ENCODE measurements at places on chromosomes 11 and 22.

DNA sequence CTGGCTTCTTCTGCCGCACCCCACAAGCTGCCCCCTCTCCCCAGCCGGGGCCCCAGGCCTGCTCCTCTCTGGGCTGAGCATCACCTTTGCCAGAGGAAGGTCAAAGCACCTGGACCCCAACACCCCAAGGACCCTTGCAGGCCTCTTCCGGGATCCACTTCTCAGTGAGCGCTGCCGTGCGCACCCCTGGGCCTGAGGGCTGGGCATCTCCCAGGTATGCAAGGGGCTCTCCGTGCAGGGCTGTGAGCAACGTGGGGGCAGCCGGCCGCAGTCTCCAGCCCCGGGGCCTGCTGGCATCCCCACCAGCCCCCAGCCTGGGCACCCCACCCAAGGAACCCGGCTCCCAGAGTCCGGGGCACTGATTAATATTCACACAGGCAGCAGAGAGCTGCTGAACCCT, 64.0 kb downstream of the BRD1 start:
- no peak for DNase-seq

GRCh38 chr22:30183861-30184278, 62.7 kb downstream of the LIF start:
- DNase-seq: no peak

DNA sequence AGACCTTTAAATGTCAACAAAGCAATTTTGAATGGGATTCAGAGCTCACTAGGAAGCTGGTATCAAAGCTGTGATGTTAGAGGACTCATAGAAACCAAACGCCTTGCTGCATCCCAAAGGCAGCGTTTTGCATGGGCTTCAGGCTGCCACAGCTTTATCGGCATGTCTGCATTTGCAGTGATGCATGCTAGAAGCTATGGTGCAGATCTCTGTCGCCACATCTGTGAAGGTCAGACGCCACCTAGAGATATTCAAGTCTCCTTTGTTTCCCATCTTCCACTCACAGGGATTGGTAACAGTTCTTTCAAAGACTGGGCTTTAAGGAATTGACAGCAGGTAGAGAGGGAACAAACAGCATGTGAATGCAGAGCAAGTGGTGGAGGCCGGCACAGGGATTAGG, 47.8 kb downstream of the NTM start:
- no peak for DNase-seq

DNA sequence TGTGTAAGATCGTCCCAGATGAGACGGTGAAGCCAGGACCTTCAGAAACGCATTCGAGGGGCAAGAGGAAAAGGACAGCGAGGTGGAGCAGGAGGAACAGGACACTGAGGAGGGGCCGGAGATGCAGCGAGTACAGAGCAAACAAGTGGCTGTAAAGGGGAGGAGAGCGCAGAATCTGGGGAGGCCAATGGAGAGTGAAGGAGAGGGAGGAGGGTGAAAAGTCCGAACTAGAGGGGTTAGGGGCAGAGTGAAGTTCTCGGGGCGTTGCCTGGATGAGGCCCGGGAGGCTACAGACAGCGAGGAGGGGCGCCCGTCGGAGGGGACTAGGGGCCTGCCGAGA, 8.8 kb upstream of the PPIL2 start:
- no peak for DNase-seq

GRCh38 chr22:17172029-17172833, 13.2 kb upstream of the HDHD5 start:
- DNase-seq: no peak

- DNase-seq: no peak
Observed at GRCh38 chr11:47359586-47359985, 7.1 kb upstream of the MYBPC3 start.

- no peak for DNase-seq
Observed at GRCh38 chr11:74672956-74673692, 58.1 kb downstream of the CHRDL2 start.

DNA sequence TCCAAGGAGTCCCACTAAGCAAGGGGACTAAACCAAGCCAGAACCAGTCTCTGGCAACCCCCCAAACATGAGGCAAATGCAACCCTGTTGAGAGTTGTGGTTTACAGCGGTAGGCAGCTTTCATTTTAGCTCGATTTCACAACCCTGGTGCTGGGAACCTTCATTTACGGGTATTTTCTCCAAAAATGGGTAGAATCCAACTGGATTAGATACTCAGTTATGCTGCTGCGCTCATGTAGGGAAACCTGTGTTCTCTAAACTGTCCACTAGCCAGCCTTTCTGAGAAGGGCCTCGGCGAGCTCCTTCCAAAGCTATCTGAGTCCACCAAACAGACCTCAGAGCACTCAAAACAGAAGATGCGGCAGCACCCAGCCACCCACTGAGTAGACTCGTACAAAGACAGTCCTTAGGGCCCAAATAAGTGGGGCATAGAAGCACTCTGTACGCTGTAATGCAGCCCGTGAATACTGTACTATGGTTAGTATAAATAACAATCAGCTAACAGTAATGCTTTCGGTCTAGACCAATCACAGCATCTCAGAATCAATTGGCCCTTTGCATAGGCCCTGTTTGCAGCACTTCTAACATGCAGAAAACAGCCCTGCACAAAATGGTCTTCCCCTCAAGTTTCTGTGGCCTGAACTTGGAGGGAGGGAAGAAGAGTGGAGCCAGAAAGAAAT, 104.7 kb downstream of the ETS1 start:
- no peak for DNase-seq

- no peak for DNase-seq
Observed at GRCh38 chr11:67410984-67411784, 4.3 kb upstream of the CARNS1 start.

DNA sequence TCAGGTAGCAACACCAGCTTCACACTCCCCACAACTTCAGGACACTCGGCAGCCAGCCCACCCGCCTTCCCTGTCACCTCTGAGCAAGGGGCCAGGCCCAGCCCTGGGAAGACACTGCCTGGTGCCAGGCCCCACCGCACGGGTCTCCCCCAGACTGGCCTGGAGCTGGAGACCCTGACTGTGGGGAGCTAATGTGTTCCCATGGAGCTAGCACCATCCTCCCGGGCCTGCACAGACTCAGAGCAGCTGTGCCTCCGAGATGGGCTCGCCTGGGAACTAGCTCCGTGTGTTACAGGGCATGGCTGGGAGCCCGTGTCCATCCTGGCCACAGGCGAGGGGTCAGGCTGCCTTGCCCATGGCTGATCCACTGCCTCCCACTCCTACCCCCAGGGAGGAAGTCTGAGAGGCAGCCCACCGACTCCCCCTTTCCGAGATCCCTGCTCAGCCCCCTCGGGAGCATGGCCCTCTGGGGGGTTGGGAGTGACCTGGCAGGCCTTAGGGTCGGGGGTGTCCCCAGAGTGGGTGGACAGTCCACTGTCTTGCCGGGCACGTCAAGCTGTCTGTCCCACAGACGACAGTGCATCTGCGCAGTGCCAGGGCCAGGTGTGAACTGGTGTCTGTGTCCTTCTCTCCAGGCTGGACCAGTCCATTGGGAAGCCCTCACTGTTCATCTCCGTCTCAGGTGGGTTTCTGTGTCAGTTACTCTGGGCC, 76.7 kb upstream of the KCNQ1OT1 start:
- no peak for DNase-seq

DNA sequence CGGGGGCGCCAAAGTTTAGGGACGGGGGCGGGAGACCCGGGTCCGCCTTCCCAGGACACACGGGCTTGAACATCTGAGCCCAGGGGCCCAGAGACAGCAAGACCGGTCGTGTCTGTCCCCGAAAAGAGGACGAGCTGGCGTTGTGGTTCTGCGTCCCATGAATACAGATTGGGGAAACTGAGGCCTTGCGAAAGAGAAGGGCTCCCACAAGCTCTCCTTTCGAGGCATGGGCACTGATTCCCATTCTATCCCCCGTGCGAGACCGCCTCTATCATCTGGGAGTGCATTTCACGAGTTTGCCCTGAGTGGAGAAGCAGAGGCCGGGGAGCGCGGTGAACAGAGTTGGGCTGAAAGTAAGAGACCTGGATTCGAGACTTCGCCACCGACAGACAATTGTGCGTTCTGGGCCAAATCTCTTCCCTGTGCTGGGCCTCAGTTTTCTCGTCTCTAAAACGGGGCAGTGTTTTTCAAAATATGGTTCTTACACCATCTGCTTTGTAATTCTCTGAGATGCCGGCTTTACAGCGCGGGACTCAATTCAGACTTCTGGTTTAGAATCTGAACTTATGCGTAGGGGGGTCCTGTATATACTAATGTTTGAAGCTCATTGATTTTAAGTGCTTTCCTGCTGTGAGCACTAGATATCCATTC, 471 bp downstream of the RNF185 start:
- no peak for DNase-seq

Measured in stimulated activated CD8-positive, alpha-beta memory T cell treated with anti-CD3 and anti-CD28 coated beads, Interleukin-15, amount 100 ng/mL, for 1 hour (primary cell).